ENCODE measurements at places on chromosomes 5 and 9.

- no peak for DNase-seq
Measured at GRCh38 chr9:120950421-120951388, 24.1 kb upstream of the TRAF1 start.

DNA sequence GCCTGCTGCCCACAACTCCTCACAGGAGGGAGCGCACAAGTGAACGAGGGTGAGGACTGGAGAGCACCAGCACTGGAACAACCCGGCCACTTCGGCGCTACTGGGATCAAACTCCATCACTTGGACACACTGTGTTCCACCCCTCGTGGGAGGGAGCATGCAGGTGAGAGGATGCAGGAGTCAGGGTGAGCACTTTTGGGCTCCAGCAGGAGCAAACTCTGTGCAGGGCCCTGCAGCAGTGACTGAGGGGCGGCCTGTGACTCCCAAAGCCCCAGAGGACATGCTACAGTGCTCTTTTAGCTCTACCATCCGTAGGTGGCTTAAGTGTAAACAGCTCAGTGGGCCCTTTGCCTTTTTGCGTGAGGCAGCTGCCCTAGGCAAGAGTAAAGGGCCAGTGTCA is 4.4 kb upstream of the MOCS2 start:
- DNase-seq, result no peak

- DNase-seq, result no peak
Measured at GRCh38 chr5:57042524-57042931, 90.6 kb upstream of the MIER3 start.

- DNase-seq, result no peak
Measured at GRCh38 chr5:66945389-66946349, 250.9 kb downstream of the CD180 start.

GRCh38 chr9:135712613-135713295 is 10.8 kb downstream of the KCNT1 start:
- DNase-seq, result no peak

DNA sequence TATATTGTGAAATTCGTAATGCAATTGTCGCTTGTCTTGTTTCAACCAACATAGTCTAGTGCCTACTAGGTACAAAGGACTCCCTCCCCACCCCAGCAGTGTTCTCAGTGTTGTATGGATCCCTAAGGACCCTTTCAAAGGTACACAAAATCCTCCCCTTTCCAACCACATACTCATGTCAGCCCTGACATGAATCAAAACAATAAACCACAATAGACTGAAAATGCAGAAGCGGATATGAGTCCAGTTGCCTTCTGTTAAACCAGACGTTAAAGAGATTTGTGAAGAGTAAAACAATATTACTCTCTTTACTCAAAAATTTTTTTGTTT is 82.4 kb upstream of the IFNK start:
- no peak for DNase-seq

DNA sequence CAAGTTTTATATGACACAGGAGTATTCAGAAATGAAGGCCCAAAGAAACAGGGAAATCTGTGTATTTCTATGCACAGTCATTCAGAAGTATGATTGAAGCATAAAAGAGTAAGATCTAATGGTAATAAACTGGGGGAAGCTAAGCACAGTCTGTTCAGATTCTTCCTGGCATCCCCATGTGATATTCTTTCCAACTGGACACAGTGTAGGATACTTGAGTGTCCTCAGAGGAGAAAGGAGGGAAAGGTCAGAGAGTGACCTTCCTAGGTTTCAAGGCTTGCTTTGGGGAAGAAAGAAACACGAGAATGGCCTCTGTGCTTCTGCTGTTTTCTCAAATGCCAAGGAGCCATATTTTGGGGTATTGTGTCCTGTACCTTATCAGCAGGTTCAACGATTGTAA is 1798.4 kb upstream of the WWC1 start:
- DNase-seq, result no peak

- DNase-seq, result no peak
Measured at GRCh38 chr9:133340256-133340655, 4.3 kb upstream of the SURF6 start.

GRCh38 chr5:111855356-111855755 is 98.4 kb upstream of the NREP start:
- DNase-seq, result no peak

DNA sequence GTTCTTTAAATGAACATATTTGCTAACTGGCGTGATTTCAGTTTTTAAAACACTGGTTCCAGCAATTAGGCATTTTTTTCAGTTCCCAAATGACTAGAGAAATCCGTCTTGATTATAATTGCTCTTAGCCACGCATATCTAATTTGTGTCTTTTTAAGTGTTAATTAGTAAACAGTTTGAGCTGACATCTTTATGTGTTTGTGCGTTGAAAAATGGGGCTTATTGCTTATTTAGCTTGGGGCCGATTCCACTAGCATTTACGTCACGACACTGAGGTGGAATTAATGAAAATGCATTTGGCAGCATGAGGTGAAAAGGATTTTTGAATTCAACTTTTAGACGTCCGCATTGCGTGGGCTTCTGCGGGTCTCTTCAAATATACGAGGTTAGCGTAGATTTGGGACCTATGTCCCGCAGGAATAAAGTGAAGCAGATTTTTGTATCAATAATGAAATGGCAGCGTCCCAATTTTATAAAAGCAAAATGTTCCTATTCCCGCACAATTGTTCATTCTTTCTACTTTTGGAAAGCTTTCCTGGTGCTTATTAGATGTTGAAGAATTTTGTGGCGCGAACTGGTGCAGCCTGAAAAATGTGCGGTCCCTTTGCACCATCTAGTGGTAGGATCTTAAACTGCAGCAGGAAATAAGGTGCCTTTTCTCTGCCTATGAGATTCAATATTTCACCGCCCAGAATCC is 122.7 kb upstream of the LMX1B start:
- peak; percentile 38 for DNase-seq

- no peak for DNase-seq
Measured at GRCh38 chr5:34616651-34617050, 39.5 kb upstream of the RAI14 start.

GRCh38 chr9:124329206-124329792 is 71.5 kb downstream of the NEK6 start:
- DNase-seq, result no peak

- DNase-seq, result no peak
Measured at GRCh38 chr9:11931109-11931508, 762.1 kb upstream of the TYRP1 start.

DNA sequence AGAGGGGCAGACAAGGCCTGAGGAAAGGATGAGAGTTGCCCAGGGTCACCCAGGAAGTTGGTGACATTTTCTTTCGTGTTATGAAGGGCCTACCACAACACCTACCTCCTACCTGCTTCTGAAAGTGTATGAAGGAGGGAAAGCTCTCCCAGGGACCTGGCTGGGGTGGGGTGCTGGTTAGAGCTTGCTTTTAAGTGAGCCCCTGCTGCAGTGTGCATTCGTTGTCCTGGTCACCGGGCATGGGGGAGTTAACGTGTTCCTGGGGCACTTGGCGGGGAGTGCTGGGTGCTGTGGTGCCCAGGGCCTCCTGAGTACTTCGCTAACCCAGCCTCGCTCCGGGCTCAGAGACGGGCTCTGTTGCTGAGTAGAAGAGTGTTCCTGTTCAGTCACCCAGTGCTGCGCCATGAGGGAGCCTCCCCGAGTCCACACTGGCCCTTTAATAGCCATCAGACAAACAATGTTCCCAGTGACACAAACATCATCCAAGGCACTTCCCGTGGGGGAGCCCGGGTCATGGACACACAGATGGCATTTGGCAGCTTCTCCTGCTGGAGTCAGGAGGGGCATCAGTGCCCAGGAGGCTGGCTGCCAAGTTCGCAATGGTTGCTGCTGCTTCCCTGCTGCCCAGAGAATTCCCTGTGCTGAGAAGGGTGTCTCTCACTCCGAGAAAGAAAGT is 85.7 kb downstream of the AMBP start:
- DNase-seq, result no peak

DNA sequence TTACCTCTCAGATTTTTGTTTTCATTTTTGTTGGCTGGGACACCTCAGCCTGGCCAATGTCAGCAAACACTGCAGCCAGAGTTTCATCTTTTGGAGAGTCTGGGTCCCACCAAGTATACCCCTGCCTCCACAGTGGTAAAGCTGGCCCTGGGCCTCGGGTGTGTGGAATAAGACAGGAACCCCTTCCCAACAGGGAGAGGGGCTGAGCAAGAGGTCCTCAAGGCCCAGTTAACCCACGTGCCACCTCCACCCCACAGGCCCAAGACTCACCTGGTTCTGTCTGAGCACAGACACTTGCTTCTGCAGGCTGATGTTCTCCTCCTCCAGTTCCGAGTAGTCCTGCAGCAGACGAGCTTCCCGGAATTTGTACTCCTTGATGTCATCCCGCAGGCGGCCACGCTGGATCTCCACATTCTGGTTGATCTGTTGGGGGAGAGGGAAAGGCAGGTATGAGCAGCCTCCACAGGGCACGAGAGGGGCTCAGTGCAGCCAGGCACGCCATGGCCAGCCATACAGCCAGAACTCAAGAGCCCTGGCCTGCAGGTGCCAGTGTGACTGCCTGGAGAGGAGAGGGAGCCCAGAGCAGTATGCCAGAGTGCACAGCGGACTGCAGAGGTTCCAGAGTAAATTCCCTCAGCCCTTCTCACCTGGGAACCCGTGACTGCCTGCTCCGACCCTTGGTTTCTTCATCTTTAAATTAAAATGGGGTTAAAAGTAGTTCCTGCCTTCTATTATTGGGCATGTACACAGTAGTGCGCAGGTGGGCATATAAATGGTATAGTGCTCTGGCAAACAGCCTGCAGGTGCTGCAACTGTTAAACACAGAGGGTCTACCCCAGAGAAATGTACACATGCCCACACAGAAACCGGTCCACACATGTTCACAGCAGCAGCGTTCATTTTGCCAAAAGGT is 42.0 kb downstream of the BICD2 start:
- DNase-seq, result no peak

DNA sequence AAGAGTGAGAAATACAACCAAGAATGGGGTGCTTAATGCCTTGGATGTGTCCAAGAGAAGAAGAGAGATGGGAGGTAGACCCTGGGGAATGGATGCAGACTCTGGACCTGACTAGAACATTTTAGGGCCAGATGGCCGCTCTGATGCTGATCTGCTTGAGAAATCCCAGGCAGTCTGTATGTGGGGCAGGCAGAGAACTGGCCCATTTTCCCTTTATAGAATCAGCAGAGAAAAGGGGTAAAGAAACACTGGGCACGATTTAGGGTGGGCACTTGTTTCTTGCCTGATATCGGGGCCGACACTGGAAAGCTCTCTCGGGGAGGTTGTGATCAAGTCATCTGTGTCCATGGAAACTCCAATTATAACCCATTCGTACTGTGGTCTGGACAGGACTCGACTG is 118.5 kb upstream of the FSTL4 start:
- DNase-seq, result no peak

DNA sequence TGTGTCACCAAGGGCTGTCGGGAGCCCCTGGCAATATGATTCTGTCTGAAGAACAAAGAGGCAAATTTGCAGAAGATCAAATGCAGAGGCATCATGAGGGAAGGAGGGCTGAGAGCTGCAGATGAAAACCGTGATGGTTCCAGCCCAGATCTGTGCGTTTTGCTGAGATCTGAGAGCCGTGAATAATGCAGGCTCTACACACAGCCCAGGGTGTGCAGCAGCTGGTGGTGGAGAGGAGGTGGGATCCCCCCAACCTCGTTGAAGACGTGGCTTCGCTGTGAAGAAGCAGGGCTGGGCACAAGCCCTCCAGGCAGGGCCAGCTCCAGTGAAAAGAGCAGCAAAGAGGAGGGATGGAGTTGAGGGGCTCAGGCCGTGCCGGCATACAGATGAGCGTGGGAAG is 75.5 kb downstream of the TSPAN17 start:
- DNase-seq, result no peak

GRCh38 chr5:72134226-72134899 is 27.1 kb downstream of the MAP1B start:
- no peak for DNase-seq

DNA sequence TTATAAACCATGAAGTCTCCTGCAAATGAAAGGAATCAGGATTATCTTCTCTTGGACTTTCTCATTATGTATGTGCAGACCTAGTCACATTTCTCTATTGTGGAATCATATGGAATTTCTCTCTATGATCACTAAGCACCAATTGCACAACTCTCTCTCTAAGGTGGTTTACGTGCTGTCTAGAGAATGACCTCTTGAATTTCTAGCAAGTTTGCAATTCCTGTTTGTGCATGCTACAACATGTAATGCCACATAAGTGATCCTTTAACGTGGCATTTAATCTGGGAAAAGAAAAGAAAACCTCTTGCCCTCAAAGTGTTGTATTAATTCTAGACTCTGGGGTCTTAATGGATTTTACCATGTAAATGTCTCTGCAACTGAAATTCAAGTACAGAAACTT is 5.0 kb upstream of the PPP2R2B start:
- no peak for DNase-seq

- no peak for DNase-seq
Measured at GRCh38 chr9:135606885-135607259, 32.5 kb downstream of the GLT6D1 start.
